ENCODE measurements at places on chromosomes 12 and 14.

GRCh38 chr12:89552376-89552775 is 26.5 kb upstream of the POC1B start:
- no peak for DNase-seq

GRCh38 chr12:62681306-62681705 is 214.7 kb downstream of the MON2 start:
- DNase-seq = no peak

DNA sequence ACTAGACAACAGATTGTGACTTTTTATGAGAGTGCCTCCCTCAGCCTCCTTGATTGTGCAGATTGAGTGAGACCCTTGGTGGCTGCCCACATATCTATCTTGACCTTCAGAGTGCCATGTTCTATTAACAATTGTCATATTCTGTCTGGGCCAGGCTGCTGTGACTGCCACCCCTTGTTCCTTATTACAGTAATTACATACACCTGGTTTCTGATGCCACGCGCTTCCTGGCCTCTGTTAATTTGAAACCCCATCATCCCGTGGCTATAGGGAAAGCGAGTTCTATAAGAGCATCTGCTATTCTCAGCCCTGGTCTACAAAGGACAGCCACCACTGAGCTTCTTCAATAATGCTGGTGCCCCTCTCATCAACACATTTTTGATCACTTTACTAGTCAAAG is 228.7 kb downstream of the PCNX1 start:
- DNase-seq = no peak

DNA sequence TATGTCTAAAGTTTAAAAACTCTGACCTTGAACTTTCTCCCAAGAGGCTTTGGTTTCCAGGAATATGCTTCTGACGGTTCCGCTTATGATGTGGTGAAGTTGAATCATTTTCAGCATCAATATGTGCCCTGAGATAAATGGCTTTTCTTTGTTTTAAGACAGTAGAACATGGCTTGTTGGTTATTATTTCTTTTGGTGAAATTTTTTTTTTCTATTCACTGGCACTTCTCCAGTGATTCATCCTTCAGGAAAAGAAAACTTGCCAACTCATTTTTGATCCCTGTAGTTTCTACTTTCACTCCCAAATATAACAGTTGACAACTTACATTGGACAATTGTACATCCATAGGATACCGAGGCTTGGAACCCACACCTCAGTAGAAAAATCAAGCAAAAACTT is 1301.2 kb upstream of the FLRT2 start:
- no peak for DNase-seq

DNA sequence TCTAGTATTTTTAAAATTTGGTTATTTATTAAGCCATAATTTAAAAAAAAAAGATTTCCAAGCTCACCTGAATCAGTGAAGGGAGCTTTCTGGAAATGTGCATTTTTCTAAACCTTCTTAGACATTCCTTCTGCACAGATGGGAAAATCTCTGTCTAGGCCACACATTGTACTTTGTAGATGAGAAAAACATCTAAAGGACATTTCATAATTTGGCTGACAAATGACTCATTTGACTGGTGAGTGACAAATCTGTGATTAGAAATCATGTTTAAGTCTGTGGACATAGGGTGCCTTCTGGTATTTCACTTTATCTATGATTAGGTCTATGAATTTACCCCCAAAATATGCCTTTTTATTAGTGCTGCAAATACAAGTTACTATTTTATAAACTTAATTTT is 1044.9 kb upstream of the FLRT2 start:
- DNase-seq = no peak

DNA sequence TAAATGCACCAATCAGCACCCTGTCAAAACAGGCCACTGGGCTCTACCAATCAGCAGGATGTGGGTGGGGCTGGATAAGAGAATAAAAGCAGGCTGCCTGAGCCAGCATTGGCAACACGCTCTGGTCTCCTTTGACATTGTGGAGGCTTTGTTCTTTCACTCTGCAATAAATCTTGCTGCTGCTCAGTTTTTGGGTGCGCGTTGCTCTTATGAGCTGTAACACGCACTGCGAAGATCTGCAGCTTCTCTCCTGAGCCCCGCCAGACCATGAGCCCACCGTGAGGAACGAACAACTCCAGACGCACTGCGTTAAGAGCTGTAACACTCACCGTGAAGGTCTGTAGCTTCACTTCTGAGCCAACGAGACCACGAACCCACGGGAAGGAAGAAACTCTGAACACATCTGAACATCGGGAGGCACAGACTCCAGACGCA is 8.4 kb upstream of the PIANP start:
- no peak for DNase-seq

All from activated gamma-delta T cell treated with Interleukin-2 at 50 U/mL for 16 hours (primary cell).